ENCODE measurements at places on chromosomes 16 and 17. TPM values are rescaled to one million over a fixed set of nuclear protein-coding genes. Genes with fewer than 3 reads are reported as not detected.

The TBC1D3G gene
- not detected for total RNA-seq

The TMEM106A gene
- 1.7 TPM for total RNA-seq

The TBC1D3H gene
- not detected for total RNA-seq

The ADAM11 gene
- 1.4 TPM for total RNA-seq

GRCh38 chr16:25011891-25012514 lies 3.2 kb downstream of the ARHGAP17 start:
- DNase-seq: no peak
- H3K4me1 ChIP-seq: peaks cover 8% of the 10 kb centered on the region
- no peaks in the 10 kb centered on the region for H3K36me3 ChIP-seq
- H3K27ac ChIP-seq: no peak overlapping the region

GRCh38 chr16:74580833-74581232 lies 26.1 kb downstream of the GLG1 start:
- no peak for DNase-seq
- H3K27me3 ChIP-seq: no peaks in the 10 kb centered on the region
- H3K36me3 ChIP-seq: no peaks in the 10 kb centered on the region
- H3K4me3 ChIP-seq: no peak overlapping the region

- no peaks in the 10 kb centered on the region for H3K4me1 ChIP-seq
- no peak overlapping the region for H3K4me3 ChIP-seq
- no peaks in the 10 kb centered on the region for H3K36me3 ChIP-seq
- peaks cover 20% of the 10 kb centered on the region for H3K27me3 ChIP-seq
These were observed 11.0 kb upstream of the BBS2 start for GRCh38 chr16:56530872-56531271.

- DNase-seq: peak; percentile 51
- no peaks in the 10 kb centered on the region for H3K36me3 ChIP-seq
- no peaks in the 10 kb centered on the region for H3K27me3 ChIP-seq
- no peak overlapping the region for H3K27ac ChIP-seq
These were observed 582.7 kb upstream of the PSMD7 start for GRCh38 chr16:73713778-73714495.

- peaks cover 40% of the 10 kb centered on the region for H3K4me1 ChIP-seq
- H3K4me3 ChIP-seq: peak overlapping the region; percentile 24
- H3K36me3 ChIP-seq: no peaks in the 10 kb centered on the region
- H3K27ac ChIP-seq: no peak overlapping the region
- H3K27me3 ChIP-seq: peaks cover 63% of the 10 kb centered on the region
These were observed 10.1 kb upstream of the CA4 start for GRCh38 chr17:60139438-60140285.

GRCh38 chr16:77213542-77214106 lies 14.4 kb downstream of the SYCE1L start:
- H3K4me3 ChIP-seq: no peak overlapping the region
- H3K27me3 ChIP-seq: no peaks in the 10 kb centered on the region

GRCh38 chr17:28381141-28381825 lies 9.8 kb downstream of the SARM1 start:
- no peaks in the 10 kb centered on the region for H3K36me3 ChIP-seq
- DNase-seq: peak; percentile 89
- peaks cover 80% of the 10 kb centered on the region for H3K27me3 ChIP-seq
- no peaks in the 10 kb centered on the region for H3K4me1 ChIP-seq
- H3K27ac ChIP-seq: no peak overlapping the region

DNA sequence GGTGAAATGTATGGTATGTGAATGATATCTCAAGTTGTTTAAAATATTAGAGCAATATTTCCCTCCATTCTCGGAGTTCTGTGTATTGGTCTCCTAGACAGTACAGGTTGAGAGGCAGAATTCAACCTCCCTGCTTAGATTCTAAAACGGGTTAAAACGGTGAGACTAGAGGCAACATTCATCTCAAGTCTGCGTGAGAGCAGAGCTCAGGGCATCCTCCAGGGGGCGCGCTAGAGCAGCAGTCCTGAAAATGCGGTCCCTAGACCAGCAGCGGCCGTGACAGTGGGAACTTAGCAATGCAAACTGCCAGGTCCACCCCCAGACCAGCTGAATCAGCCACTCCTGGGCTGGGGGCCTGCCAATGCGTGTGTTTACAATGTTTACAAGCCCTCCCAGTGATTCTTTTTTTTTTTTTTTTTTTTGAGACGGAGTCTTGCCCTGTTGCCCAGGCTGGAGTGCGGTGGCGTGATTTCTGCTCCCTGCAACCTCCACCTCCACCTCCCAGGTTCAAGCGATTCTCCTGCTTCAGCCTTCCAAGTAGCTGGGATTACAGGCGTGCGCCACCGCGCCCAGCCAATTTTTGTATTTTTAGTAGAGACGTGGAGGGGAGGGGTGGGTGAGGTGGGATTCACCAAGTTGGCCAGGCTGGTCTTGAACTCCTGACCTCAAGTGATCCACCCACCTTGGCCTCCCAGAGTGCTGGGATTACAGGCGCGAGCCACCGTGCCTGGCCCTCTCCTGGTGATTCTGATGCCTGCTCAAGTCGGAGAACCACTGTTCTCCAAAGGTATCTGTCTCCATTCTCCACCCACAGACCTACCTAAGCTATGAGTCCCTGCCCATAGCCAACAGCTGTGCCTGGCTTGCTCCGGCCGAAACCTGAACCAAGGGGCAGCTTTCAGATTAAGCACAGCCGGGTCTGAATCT lies 24.2 kb downstream of the KLHL36 start:
- H3K27ac ChIP-seq: no peak overlapping the region
- H3K4me1 ChIP-seq: peaks cover 11% of the 10 kb centered on the region
- DNase-seq: peak; percentile 78
- no peaks in the 10 kb centered on the region for H3K36me3 ChIP-seq
- H3K27me3 ChIP-seq: peaks cover 4% of the 10 kb centered on the region
- H3K4me3 ChIP-seq: no peak overlapping the region

- H3K27me3 ChIP-seq: peaks cover 94% of the 10 kb centered on the region
- H3K4me3 ChIP-seq: no peak overlapping the region
- no peaks in the 10 kb centered on the region for H3K36me3 ChIP-seq
These were observed 17.7 kb downstream of the HOXB1 start for GRCh38 chr17:48513097-48513496.

GRCh38 chr17:1640329-1641064 lies 5.0 kb downstream of the SCARF1 start:
- no peak for DNase-seq
- H3K4me3 ChIP-seq: no peak overlapping the region
- peaks cover 31% of the 10 kb centered on the region for H3K27me3 ChIP-seq
- H3K27ac ChIP-seq: no peak overlapping the region

DNA sequence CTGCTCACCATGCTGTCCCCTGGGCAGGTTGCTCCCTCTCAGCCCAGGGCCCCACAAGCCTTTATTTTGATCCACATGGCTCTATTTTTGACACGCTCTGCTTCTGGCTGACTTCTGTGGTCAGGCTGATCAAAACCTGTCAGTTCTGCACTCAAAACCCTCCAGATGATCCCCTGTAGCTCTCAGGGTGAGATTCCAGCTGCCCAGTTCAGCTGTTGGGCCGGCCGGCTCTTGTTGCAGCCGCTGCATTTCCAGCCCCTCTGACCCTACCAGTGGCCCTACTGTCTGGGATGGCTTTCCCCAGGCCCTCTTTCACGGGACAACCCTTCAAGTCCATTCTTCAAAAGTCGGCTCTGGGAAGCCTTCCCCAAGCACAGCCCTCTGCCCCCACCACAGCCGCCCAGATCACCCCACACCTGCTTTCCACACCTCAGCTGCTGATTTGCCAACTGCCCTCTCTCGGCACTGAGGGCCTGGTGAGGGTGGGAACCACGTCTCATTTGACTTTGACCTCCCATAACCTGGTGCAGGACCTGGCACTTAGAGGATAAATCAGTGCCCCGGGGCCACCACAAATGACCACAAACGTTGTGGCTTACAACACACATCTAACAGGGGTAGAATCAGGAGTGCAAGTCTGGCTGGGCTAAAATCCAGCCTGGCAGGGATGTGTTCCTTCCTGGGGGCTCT lies 16.3 kb upstream of the CACNG4 start:
- H3K4me3 ChIP-seq: no peak overlapping the region
- no peak overlapping the region for H3K27ac ChIP-seq
- no peaks in the 10 kb centered on the region for H3K27me3 ChIP-seq
- DNase-seq: no peak
- H3K4me1 ChIP-seq: no peaks in the 10 kb centered on the region
- H3K36me3 ChIP-seq: no peaks in the 10 kb centered on the region

All from neural progenitor cell (in vitro differentiated cells).